Stimulated activated CD4-positive, alpha-beta T cell treated with anti-CD3 and anti-CD28 coated beads, Interleukin-1b, Interleukin-23, amount 100 ng/mL, for 4 hours (primary cell): ENCODE measurements at places on chromosomes 11 and 22.

- DNase-seq, result no peak
These were observed 6.0 kb downstream of the CSNK1E start for GRCh38 chr22:38311323-38311620.

- DNase-seq, result no peak
These were observed 13.9 kb downstream of the ACP2 start for GRCh38 chr11:47234669-47235100.

DNA sequence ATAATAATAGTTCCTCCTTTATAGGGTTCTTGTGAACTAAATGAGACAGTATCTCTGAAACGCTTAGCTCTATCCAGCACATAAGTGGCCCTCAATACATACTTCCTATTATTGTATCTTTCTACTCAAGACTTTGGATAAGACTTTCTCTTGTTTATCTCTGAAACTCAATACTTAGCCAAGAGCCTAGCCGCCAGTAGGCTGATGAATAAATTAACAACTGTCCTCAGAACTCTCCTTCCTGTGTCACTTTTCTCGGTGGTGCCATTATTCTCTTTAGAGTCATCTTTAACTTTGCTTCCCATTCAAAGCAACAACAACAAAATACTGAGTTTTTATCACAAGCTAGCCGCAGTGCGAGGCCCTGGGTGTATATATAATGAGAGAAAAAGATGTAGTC is 86.9 kb downstream of the FAM83F start:
- DNase-seq, result no peak

DNA sequence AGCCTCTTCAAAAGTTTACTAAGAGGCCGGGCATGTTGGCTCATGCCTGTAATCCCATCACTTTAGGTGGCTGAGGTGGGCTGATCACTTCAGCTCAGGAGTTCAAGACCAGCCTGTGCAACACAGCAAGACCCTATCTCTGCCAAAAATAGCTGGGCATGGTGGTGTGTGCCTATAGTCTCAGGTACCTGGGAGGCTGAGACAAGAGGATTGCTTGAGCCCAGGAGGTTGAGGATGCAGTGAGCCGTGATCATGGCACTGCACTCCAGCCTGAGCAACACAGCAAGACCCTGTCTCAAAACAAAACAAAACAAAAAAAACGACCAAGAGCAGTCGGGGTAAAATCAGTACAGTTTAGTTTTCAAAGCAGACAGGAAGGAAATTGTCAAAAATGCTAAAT is 4.7 kb upstream of the ADSL start:
- DNase-seq, result no peak

- DNase-seq, result peak; percentile 13
These were observed 477 bp downstream of the ZBTB16 start for GRCh38 chr11:114059984-114060391.

DNA sequence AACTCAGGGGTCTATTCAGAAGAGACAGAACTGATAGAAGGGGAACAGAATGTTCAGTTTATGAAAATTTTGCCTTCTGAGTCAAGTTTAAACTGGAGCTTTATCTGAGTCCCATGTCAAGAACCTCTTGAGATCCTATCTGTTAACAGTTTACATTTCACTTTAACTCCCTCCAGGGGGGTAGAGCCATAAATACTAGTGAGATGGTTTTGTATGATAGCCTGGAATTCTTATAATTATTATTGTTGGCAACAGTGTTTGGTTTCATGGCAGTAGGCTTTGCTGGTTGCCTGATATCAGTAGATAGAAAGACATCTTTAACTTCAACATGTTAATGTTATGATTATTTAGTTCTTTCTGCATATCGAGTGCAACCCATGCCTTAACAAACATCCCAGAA is 498.5 kb downstream of the INSC start:
- DNase-seq, result no peak
